ENCODE measurements at places on chromosomes 7 and 10.

DNA sequence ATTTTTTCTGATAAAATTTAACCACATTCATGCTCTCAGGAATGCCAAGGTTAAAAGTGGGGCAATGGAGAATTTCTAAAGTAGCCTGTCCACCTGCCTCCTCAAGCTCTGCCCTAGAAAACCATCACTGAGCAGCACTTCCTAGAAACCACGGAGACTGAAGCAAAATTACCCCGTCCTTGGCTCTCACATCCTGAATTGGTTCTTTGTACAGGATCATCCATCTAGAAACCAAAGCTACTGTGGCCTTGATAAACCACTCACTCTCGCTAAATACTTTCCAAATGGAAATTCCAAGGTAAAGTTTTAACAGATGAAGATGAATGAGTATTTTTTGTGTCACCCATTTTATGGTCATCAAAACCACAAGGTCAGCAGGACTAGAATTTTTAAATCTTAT lies 96.6 kb downstream of the AVL9 start:
- no peak for DNase-seq

DNA sequence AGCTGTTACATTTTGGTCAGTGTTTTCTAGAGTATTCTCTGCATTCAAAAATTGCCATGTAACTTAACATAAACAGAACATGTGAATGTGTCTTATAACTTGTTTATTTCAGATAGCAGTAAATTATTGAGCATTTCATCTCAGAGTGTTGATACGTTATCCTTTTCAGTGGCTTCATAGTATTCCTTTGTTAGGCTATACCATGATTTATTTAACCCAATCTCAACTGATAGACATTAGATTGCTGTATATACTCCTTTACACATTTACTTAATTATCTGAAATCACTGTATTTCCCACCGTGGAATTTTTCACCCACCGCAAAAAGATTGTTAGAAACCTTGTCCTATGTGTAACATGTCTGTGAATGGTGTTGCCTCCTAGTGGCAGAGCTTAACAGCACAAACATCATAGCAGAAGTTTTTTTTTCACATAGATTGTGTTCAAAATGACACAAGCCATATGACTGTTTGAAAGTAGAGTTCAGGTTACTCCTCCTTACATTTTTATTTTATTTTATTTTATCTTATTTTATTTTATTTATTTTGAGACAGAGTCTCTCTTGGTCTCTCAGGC lies 21.4 kb downstream of the SLF2 start:
- DNase-seq, result no peak

GRCh38 chr7:45129181-45129800 lies 17.8 kb upstream of the TBRG4 start:
- no peak for DNase-seq

GRCh38 chr10:51112013-51112412 lies 37.7 kb downstream of the PRKG1 start:
- DNase-seq, result no peak

DNA sequence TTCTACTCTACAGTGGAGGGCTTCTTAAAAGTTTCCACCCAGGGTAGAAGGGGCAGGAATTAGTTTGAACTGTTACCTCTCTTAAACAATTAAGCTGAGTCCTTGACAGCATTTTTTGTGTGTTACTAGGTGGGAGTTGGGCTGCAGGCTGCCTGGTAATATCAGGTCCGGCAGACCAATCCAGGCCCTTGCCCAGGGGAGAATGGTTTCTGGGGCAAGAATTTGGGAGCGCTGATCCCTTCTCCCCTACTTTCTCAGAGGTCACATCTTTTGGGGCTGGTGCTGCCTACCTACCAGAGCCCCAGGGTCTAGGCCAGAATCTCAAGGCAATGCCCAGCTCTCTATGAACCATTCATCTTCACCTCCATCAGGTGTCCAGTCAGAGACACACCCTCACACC lies 1.6 kb downstream of the PPRC1 start:
- DNase-seq, result no peak

- DNase-seq, result no peak
Observed at GRCh38 chr10:106711313-106711906, 453.1 kb downstream of the SORCS1 start.

- DNase-seq, result no peak
Observed at GRCh38 chr10:1297566-1298301, 241.5 kb downstream of the WDR37 start.

Data from astrocyte of the cerebellum (primary cell).